ENCODE measurements at places on chromosomes 5 and 9. TPM values are rescaled to one million over a fixed set of nuclear protein-coding genes. Genes with fewer than 3 reads are reported as not detected.

INSL4 gene
- total RNA-seq, result not detected

SH3GL2 gene
- total RNA-seq, result 0.43 TPM

CARTPT gene
- not detected for total RNA-seq

DMRTA1 gene
- 0.32 TPM for total RNA-seq

NR5A1 gene
- total RNA-seq, result not detected

NRARP gene
- total RNA-seq, result 0.32 TPM

MSMP gene
- not detected for total RNA-seq

ELOVL7 gene
- total RNA-seq, result not detected

RALGDS gene
- total RNA-seq, result 17.4 TPM

FAM151B gene
- 8.6 TPM for total RNA-seq

PCDHGA6 gene
- total RNA-seq, result 4.7 TPM

EIF4E1B gene
- total RNA-seq, result not detected
